Sigmoid colon (tissue), 7 donors: ENCODE measurements at places on chromosomes 2 and 18. TPM values are rescaled to one million over a fixed set of nuclear protein-coding genes. Genes with fewer than 3 reads are reported as not detected.

GRCh38 chr2:152167065-152167464 is 8.5 kb downstream of the STAM2 start:
- DNase-seq, result no peak
- H3K4me3 ChIP-seq, result no peak overlapping the region
- H3K4me1 ChIP-seq, result peaks cover 56% of the 10 kb centered on the region
- no peak overlapping the region for H3K27ac ChIP-seq
- H3K36me3 ChIP-seq, result no peaks in the 10 kb centered on the region

DNA sequence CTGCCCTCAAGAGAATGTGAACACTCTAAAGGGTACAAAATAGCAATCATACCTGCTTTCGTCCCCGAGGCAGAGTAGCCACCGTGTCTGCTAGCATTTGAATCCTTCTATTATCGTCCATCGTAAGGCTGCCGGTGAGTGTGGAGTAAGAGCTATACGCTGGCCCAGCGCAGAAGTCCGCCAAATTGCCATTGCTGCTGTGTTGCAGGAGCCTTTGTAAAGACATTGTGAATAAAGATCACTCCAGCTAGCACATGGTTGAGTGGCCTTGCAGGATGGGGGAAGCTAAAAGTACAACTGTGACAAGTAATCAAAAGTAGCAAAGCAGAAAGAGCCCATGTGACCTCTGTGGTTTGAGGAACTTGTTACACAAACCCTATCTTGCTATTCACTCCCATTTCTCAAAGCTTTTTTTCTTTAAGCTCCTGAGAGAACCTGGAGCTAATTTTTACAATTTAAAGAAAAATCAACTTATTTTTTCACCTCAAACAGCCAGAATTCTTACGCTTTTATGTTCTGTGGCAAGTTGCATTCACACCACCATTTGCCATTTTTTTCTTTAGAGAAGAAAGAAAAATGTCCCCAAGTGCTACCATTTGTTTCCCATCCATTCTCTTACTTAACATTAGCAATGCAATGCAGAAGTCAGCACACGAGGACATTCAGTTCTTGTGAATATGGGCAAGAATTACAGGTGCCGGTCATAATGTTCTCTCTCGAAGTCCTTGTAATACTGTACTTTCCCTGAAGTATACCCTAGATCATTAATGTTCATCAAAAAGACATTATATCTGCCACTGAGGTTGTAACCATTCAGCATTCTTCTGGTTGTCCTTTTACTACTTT is at the start of gene CYTIP:
CYTIP (minus strand) TSS at position 295 of the 846 bp plus-strand sequence; CDS start at position 226, 69 bp downstream.
- H3K27ac ChIP-seq, result peak within 1 kb of the TSS; percentile 4
- no peaks in the 10 kb centered on the region for H3K27me3 ChIP-seq
- no peaks in the 10 kb centered on the region for H3K36me3 ChIP-seq
- no peak for DNase-seq
- no peaks in the 10 kb centered on the region for H3K4me1 ChIP-seq
- H3K4me3 ChIP-seq, result peak within 1 kb of the TSS; percentile 6

DNA sequence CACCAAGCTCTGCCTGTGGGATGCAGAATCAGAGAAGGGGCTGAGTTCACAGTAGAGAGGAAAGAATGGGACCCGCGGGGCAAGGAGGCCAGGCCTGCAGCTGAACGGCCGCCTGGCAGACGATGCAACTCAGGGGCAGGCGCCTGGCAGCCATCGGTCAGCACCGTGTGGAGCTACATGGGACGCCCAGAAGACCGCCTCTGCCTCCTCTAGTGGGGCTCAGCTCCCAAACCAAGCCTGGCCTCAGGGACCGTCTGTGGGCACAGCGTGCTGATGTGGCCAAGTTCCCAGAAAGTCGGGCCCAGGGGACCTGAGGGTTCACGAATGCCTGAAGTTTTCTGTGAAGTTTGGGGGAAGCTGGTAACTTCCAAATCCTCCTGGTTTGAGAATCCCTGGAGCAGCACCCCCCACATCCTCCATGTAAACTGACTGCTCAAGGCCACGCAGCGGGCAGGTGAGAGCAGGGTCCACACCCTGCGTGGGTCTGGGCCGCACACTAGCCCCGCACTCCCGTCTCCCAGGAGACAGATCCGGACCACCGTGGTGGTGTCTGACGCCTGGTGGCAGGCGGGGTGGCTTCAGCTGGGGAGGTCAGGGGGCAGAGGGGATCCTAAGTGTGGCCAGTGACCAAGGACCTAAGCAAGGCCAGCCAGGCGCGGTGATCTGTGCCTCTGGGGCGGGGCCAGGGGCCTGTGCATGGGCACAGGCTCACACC is 14.6 kb downstream of the SNORC start:
- no peaks in the 10 kb centered on the region for H3K36me3 ChIP-seq
- H3K4me1 ChIP-seq, result no peaks in the 10 kb centered on the region
- H3K4me3 ChIP-seq, result no peak overlapping the region
- no peak for DNase-seq

GRCh38 chr2:239793086-239793485 is 232.1 kb downstream of the NDUFA10 start:
- H3K27me3 ChIP-seq, result no peaks in the 10 kb centered on the region
- H3K4me3 ChIP-seq, result no peak overlapping the region
- H3K4me1 ChIP-seq, result no peaks in the 10 kb centered on the region
- H3K36me3 ChIP-seq, result no peaks in the 10 kb centered on the region

DNA sequence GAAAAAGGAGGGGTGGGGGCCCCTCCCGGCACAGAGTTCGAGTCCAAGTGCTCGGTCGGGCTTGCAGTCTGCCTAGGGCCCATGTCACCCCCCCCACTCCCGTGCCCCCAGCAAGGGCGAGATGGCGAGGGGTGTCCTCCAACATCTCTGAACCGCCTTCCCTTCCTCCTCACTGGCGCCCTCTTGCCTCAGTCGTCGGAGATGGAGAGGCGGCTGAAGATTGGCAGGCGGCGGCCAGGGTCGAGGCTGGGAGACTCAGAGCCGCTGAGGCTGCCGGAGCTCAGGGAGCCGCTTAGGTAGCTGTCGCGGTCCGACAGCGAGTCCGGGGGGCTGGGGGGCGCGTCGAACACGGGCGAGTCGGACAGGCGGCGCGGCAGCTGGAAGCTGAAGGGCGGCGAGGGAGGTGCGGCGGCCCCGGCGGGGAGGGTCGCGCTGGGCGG is 2.3 kb downstream of the ZFP36L2 start:
- peak overlapping the region; percentile 73 for H3K4me3 ChIP-seq
- peak; percentile 86 for DNase-seq
- peaks cover 5% of the 10 kb centered on the region for H3K36me3 ChIP-seq
- H3K27me3 ChIP-seq, result no peaks in the 10 kb centered on the region
- H3K27ac ChIP-seq, result peak overlapping the region; percentile 100

DNA sequence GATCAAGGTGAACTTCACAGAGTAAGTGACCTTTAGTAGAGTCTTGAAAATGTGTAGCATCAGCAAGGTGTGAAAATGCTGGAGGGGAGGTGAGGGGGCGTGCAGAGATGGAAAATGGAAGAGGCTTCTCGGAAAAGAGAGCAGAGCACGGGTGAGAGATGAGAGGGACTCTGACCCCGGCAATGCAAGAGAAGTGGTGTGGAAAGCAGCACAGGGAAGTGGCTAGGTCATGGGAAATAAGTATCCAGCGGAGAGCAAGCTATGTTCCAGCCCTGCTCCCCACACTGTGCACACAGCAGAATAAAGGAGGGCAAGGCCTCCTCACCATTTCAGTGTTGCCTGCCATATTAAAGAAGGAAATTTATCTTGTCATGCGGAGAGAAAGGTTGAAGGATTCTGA is 241.7 kb upstream of the DOK6 start:
- no peaks in the 10 kb centered on the region for H3K27me3 ChIP-seq
- H3K36me3 ChIP-seq, result no peaks in the 10 kb centered on the region
- no peak overlapping the region for H3K4me3 ChIP-seq
- H3K27ac ChIP-seq, result no peak overlapping the region

GRCh38 chr18:55239740-55240139 is 280.5 kb upstream of the CCDC68 start:
- no peak overlapping the region for H3K4me3 ChIP-seq
- DNase-seq, result no peak
- H3K4me1 ChIP-seq, result peaks cover 28% of the 10 kb centered on the region
- no peaks in the 10 kb centered on the region for H3K27me3 ChIP-seq
- H3K27ac ChIP-seq, result no peak overlapping the region
- H3K36me3 ChIP-seq, result no peaks in the 10 kb centered on the region

GRCh38 chr2:11930211-11930761 is 183.9 kb downstream of the LPIN1 start:
- no peak overlapping the region for H3K27ac ChIP-seq

GRCh38 chr2:88451811-88452564 is 505 bp downstream of the FOXI3 start:
- H3K4me1 ChIP-seq, result peaks cover 10% of the 10 kb centered on the region
- peak; percentile 49 for DNase-seq
- no peak overlapping the region for H3K27ac ChIP-seq
- peaks cover 28% of the 10 kb centered on the region for H3K27me3 ChIP-seq
- H3K4me3 ChIP-seq, result peak overlapping the region; percentile 42
- no peaks in the 10 kb centered on the region for H3K36me3 ChIP-seq

GRCh38 chr18:13415736-13416135 is 197.2 kb downstream of the LDLRAD4 start:
- H3K36me3 ChIP-seq, result no peaks in the 10 kb centered on the region
- no peaks in the 10 kb centered on the region for H3K27me3 ChIP-seq
- no peak overlapping the region for H3K4me3 ChIP-seq
- DNase-seq, result no peak
- H3K27ac ChIP-seq, result no peak overlapping the region

DNA sequence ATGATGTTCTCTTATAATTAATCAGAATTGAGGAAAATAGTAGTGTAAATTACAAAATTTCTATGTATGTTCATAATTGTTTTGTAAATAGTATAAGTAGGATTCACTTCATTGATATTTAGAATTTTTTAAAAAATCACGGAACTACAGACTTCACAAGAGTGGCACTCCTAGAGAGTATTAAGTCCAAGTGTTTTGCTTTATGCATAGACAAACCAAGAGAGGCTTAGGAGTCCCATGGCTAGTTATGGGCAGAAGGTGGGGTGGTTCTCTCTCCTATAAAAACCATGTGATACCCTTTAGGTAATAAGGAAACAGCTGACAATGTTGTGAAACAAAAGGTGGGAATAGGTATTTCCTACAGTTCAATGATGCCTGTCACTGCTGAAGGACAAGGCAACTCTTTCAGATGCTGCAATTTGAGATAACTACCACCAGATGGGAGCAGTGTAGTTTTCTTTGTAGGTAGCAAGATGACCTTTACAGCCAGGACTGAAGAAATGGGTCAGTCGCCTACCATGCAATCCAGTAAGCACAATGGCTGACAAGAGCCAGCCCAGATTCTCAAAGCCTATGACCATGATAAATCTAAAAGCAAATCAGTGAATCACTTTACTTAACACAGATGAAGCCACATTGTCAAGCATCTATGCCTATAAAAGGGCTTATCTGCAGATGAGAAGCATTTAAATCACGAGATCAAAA is 83.9 kb downstream of the AAK1 start:
- no peak overlapping the region for H3K4me3 ChIP-seq
- no peak overlapping the region for H3K27ac ChIP-seq
- no peaks in the 10 kb centered on the region for H3K36me3 ChIP-seq
- peaks cover 21% of the 10 kb centered on the region for H3K4me1 ChIP-seq
- DNase-seq, result no peak
- H3K27me3 ChIP-seq, result no peaks in the 10 kb centered on the region

DNA sequence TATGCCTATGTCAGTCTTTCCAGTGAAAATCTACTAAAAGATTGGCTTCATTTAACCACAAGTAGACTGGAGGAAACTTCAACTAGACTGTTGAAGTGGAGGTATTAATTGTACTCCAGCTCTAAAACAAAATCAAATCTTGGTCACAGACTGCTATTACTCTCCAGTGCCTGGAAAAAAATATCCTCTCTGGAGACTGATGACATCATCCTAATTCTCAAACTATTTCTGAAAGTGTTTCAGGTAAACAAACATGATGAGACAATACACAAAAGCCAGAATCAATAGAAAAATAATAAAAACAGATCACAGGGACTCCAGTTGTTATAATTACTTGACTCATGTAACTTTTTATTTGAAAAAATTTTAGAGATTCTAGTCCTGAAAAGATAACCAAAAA is 87.7 kb upstream of the MYO3B start:
- no peaks in the 10 kb centered on the region for H3K27me3 ChIP-seq
- no peak for DNase-seq
- H3K4me3 ChIP-seq, result no peak overlapping the region
- no peak overlapping the region for H3K27ac ChIP-seq

DNA sequence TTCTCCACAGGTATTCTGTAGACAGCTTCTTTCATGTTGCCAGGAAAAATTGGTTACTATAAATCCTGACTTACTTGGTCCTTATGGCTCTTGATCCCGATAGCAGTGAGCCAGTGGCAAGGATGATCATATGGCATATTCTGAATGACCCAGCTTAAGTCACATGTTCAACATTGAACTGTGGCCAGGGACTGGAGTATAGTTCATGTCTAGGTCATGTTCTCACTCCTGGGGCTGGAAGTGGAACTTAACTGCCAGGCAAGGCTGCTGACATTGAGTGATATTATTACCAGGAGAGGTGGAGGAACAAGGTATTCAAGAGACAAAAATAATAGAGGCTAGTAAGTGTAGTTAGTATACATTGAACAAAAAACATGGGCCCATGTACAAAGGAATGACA is 26.2 kb downstream of the R3HDM1 start:
- DNase-seq, result no peak
- H3K27me3 ChIP-seq, result no peaks in the 10 kb centered on the region
- no peaks in the 10 kb centered on the region for H3K4me1 ChIP-seq
- H3K36me3 ChIP-seq, result peaks cover 6% of the 10 kb centered on the region
- H3K27ac ChIP-seq, result no peak overlapping the region

- no peak for DNase-seq
- H3K27me3 ChIP-seq, result no peaks in the 10 kb centered on the region
- no peak overlapping the region for H3K4me3 ChIP-seq
- no peaks in the 10 kb centered on the region for H3K4me1 ChIP-seq
- no peak overlapping the region for H3K27ac ChIP-seq
- H3K36me3 ChIP-seq, result no peaks in the 10 kb centered on the region
Measured at GRCh38 chr18:54480616-54481015, 110.4 kb upstream of the DYNAP start.

- no peaks in the 10 kb centered on the region for H3K36me3 ChIP-seq
- no peaks in the 10 kb centered on the region for H3K27me3 ChIP-seq
- H3K4me1 ChIP-seq, result no peaks in the 10 kb centered on the region
- DNase-seq, result no peak
- no peak overlapping the region for H3K4me3 ChIP-seq
- no peak overlapping the region for H3K27ac ChIP-seq
Measured at GRCh38 chr2:21217442-21217841, 93.7 kb downstream of the TDRD15 start.

DNA sequence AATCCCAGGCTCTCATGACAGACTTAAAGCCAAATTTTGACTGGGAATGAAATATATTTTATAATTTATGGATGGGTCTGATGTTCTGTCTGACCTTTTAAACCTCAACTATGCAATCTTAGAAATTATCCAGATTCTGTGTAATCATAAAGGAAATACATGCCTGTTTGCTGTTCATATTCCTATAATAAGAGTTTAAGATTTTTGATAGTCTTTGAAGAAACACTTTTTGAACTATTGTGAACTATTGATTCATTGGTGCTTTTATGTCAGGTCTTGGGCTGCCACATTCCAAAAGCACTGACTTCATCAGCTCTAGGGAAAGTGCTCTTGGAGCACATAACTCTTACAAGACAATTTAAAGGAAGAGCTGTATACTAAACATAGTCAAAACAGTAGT is 64.2 kb downstream of the CCDC150 start:
- H3K4me1 ChIP-seq, result no peaks in the 10 kb centered on the region
- H3K4me3 ChIP-seq, result no peak overlapping the region
- no peaks in the 10 kb centered on the region for H3K27me3 ChIP-seq
- no peak for DNase-seq
- no peak overlapping the region for H3K27ac ChIP-seq
- no peaks in the 10 kb centered on the region for H3K36me3 ChIP-seq

The ABCB11 gene
- polyA plus RNA-seq, result 0.60 TPM

The RAPGEF4 gene
- polyA plus RNA-seq, result 4.2 TPM

The TLK1 gene
- 18.0 TPM for polyA plus RNA-seq

The NIFK gene
- polyA plus RNA-seq, result 19.9 TPM

The SOWAHC gene
- 18.6 TPM for polyA plus RNA-seq

The ASAP2 gene
- polyA plus RNA-seq, result 15.1 TPM

The HOXD12 gene
- not detected for polyA plus RNA-seq
